Stimulated activated CD4-positive, alpha-beta T cell treated with anti-CD3 and anti-CD28 coated beads, TNF-alpha, amount 100 ng/mL, for 48 hours (primary cell): ENCODE measurements at places on chromosomes 11 and 22.

- DNase-seq: no peak
These were observed 412 bp upstream of the RPS3 start for GRCh38 chr11:75398906-75399305.

DNA sequence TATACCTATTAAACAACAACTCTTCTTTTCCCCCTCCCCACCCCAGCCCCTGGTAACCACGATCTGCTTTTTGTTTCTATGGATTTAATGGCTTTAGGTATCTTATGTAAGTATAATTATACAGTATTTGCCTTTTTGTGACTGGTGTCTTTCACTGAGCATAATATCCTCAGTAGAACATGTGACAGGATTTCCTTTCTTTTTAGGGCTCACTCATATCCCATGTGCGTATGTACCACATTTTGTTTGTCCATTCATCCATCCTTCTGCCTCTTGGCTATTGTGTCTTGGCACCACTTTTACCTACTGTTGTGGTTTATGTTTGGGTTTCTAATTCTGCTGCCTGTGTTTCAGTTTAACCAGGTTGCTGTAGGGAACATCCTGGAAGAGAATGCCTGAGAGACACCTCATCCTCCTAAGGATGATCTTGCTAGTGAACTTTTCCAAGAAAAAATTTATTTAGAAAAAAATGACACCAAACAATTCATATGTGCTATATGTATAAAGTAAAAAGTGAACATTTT is 77.6 kb upstream of the SESN3 start:
- DNase-seq: no peak

GRCh38 chr11:68120273-68121066 is 718 bp downstream of the CHKA start:
- peak; percentile 1 for DNase-seq

- no peak for DNase-seq
These were observed 388.1 kb upstream of the B3GAT1 start for GRCh38 chr11:134800130-134800529.

- no peak for DNase-seq
These were observed 119.0 kb downstream of the SLC17A6 start for GRCh38 chr11:22456993-22457762.

GRCh38 chr11:14454861-14455632 is 44.6 kb downstream of the COPB1 start:
- no peak for DNase-seq

DNA sequence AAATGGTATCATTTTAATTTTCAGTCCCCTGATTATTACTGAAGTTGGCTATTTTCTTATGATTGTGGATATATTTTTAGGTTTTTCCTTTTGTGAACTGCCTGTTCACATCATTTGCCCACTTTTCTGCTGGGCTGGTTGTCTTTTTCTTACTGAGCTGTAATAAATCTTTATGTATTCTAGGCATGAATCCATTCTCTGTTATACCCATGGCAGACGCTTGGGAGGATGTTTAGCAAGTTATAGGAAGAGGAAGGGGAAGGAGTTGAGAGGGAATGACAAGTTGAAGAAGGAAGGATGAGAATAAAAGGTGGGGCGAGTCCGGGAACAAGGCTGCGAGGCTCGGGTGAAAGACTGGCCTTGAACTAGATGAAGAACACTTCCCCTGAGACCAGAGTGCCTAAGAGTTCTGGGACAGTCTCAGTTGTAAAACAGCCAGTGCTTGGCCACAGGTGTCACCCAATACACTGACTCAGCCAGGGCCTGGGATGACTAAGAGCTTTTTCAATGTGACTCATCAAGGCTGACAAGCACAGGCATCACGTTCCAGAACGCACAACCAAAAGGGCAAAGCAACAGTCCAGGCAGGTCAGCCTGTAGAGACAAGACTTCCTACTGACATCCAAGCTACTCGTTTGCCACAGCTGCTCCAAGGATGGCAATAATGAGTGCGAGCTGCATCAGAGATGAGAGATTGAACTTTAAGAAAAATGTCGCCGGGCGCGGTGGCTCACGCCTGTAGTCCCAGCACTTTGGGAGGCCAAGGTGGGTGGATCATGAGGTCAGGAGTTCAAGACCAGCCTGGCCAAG is 35.2 kb downstream of the LRFN4 start:
- peak; percentile 68 for DNase-seq

GRCh38 chr11:47553406-47553743 is 443 bp upstream of the CELF1 start:
- no peak for DNase-seq

- DNase-seq: no peak
These were observed 9.5 kb downstream of the DRICH1 start for GRCh38 chr22:23622634-23623033.

- no peak for DNase-seq
These were observed 1.6 kb upstream of the QSER1 start for GRCh38 chr11:32890843-32891656.

GRCh38 chr22:33192156-33192555 is 134.0 kb upstream of the SYN3 start:
- no peak for DNase-seq

DNA sequence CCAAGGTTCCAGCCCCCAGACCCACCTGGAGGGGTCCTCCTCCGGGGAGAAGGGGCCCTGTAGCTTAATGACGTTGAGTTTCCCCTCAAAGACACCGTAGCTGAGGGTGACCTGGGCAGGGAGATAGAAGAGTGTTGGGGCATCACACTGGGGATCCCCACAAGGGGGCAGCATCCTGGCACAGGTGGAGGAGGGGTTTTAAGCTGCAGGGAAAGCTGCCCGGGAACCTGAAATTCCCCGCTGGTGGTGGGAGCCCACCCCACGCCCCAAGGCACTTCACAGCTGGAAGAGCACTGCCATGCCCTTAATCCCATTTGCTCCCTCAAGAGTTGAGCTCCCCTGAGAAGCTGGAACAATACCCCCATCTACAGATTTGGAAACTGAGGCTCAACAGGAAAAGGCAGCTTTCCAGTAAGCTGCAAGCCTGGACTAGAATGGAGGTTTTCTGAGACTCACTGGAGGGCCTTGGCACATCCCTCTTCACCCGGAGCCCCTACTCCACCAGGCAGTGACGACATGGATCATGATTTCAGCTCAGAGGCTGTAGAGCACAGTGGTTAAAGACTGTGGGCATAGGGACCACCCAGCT is 13.7 kb downstream of the MFNG start:
- DNase-seq: peak; percentile 27

DNA sequence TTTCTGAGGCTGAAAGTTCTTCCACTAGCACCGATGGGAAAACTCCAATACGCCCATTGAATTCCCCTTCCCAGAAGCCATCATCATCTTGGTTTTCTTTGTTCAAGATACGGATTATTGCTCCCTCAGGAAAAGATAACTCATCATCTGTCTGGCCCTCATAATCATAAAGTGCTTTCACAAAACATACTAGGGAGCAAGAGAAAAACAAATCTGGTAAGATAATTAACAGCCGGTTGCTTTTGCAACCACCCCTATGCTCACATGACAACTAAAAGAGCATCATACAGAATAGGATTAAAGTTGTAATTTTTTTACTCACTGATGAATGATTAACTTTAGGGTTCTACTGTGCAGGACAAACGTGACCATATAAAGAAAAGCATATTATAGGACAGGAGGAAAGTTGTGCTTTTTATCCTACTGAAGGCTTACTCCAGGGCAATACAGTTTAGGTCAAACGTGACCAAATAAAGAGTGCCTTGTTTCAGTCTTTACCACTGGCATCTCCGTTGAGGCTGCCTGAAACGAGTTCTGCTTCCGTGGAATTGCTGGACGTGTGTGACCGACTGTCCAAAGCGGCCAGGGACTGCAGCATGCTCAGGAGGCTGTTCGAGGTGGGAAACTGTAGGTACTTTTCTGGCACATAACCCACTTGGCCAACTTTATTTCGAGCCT is 28.6 kb downstream of the ATG16L2 start:
- no peak for DNase-seq

DNA sequence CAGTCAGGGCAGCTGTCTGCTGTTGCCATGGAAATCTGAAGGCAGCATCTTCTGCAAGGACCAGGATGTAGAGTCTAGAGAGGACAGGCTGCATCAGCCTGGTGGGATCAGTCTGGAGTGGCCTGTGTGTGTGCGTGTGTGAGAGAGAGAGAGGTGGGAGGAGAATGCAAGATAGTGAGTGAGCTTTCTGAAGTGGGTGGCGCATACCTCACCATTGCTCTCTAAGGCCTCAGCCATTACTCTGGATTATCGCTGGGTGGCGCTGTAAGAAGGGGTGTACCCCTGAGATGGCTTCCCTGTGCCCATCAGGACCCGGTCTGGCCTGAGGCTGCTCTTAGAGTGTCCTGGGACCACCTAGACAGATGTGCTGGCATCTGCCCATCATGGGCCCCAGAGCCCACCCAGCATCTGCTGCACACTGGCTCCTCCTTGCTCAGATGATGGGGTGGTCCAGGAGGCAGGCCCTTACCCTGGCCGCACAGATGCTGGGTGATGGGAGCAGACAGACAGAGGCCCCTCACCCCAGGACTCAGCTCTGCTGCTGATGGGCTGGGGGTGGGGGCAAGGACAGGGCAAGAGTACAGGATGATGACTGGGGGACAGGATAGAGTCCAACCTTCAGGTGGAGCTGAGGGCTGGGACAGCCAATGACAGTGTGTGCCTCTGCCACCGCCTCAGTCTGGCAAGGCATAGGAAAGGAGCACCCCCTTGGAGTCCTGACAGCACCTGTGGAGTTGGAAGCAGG is 25.7 kb upstream of the TUB start:
- DNase-seq: no peak

DNA sequence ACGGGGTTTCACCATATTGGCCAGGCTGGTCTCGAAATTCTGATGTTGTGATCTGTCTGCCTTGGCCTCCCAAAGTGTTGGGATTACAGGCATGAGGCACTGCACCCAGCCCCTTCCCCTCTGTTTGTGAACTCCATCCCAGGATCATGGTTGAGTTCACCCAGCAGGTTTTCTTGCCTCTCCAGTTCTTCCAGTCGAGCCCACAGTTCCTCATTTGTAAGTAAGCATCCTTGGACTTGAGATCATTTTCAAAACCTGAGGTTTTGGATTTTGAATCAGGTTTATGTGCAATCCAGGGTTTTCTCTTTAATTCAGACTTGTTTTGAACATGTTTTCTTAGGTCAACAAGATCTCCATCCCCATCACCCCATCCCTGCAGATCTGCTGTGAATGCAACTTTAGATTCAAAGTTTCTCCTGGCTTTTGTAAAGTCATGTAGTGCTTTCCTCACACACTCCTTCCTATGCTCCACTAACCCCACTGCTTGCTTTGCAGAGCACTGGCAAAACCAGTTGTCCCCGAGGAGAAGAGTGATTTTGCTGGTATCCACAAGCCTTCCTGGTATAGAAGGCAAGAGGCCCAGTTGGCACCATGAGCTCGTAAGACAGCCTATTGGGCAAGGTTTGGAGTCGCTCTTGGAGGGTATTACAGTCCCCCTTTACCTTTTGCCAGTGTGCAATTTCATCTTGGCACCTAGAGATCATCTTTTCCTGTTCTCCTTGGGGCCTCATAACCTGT is 14.7 kb upstream of the VPREB1 start:
- DNase-seq: no peak

DNA sequence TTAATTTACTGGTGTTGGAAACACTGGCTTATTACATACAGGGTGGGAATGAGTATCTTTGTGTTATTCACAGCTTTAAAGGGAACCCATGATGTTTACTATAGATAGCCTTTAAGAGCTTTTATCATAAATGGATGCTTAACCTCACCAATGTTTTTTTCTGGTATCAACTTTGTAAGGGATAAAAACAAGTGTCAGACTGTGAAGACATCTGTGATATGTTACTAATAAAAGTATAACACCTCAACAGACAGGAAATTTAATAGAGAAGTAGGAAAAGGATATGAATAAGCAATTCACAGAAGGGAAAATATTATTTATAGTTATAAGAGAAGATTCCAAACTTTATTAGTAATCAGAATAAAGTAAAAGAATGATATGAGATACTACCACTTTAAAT is 46.3 kb downstream of the ACAT1 start:
- no peak for DNase-seq

- no peak for DNase-seq
These were observed 27.9 kb downstream of the DDX6 start for GRCh38 chr11:118763041-118763440.

DNA sequence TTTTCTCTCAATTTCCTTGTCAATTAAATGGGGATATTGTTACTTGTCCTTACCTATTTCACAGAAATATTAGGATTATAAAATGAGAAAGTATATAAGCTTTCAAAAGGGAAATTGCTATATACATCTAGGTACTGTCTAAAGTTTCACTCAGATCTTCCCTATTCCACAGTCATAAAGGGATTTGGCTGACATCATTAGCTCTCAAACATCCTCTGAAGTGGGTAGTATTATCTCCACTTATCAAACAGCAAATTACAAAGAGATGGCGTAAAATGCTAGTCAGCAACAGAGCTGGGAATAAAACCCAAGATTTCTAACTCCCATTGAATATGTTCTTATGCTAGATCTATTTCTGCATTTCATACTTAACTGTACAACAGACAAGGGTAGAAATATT is 50.9 kb downstream of the SLC25A17 start:
- DNase-seq: no peak

DNA sequence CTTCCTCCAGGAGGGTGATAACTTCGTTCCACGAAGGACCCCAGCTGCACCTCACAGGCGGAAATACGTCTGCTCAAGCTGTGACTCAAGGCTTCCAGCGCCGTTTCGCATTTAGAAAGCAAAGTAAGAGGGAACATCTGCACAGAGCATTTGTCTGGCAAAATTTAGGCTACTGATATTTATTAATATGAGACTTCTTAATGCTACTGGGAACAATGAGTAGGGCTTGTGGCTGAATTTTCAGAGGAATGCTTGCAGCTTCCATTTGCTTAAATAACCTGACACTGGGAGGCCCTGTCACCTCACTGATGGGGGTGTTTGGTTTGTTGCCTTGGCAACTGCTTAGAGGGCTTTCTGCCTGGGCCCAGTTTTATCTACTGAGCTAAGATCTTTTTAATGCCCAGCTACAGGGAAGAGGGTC is 14.7 kb upstream of the ST14 start:
- DNase-seq: no peak

GRCh38 chr11:17792161-17792560 is 57.6 kb downstream of the KCNC1 start:
- DNase-seq: no peak

DNA sequence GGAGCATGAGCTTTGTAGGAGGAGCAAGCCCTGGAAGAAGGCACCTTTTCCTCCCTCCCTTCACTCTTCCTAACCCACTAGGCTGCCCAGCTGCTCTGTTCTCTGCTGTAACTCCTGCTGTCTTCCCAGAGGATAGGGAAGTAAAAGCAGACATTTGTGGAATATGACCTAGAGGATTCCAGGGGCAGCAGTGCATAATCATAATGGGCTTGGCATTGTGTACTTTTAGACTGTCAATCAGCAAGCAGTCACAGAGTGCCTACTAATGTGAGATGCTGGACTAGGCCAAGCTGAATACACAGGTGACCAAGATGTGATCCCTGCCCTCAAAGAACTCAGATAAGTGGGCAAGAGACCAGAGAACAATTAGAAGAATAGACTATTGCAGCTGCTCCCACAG is 133.0 kb downstream of the NAV2 start:
- no peak for DNase-seq
